ENCODE measurements at places on chromosomes 3 and 15.
A peak's percentile ranks its signal among the peaks of the same experiment; 100 is the strongest.

DNA sequence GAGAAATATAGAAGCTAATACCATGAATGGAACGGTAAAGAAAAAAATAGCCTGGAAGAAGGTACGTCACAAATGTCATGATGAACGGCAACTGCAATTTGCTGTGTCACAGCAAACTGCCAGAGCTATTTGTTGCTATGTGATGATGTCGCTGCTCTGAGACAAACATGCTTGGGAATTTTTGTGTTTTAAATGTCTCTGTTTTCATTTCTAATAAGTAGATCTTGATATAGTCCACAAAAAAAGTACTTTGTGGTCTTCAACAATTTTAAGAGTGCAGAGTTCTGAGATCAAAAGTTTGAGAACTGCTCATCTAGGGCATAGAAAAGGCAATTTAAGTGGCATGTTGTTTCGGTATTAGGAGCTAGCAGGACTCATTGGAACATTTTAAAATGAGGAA, 4.3 kb upstream of the NR1D2 start:
- no peak for DNase-seq

- DNase-seq: no peak
Measured at GRCh38 chr3:172647823-172648222, 63.0 kb downstream of the NCEH1 start.

- DNase-seq: no peak
Measured at GRCh38 chr3:190305406-190305805, 16.8 kb downstream of the CLDN1 start.

DNA sequence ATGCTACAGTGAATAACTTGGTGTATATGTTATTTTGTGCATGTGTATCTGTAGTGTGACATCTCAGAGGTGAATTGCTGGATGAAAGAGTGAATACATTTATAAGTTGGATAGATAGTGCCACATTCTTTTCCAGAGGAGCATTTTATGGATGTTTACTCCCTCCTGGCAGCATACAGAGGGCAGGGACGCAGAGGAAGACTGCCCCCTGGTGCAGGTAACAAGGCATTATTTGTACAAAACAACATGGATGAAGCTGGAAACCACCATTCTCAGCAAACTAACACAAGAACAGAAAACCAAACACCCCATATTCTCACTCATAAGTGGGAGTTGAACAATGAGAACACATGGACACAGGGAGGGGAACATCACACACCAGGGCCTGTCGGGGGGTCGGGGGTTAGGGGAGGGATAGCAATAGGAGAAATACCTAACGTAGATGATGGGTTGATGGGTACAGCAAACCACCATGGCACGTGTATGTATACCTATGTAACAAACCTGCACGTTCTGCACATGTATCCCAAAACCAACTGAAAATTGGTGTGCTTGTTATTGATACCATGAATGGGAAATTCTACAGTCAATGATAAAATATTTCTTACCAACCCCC, 57.9 kb upstream of the CTXND1 start:
- peak; percentile 31 for DNase-seq

DNA sequence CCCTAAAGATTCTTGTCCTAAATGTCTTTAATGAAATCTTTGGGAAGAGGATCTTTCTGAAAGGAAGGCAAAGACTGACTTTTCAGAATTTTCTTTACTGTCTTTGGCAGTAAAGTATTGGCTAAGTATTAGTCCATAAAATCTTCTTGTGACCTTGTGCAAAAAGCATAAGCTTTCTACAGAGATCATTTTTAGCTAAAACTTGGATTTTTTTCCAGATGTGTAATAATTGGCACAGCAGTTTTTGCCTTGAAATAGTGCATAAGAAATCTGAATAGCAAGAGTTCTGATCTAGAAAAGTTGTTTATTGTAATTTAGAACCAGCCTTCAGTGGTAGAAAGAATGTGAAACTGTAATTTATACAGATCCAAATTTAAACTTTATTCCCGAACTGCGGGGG, 122.8 kb upstream of the CGNL1 start:
- no peak for DNase-seq

DNA sequence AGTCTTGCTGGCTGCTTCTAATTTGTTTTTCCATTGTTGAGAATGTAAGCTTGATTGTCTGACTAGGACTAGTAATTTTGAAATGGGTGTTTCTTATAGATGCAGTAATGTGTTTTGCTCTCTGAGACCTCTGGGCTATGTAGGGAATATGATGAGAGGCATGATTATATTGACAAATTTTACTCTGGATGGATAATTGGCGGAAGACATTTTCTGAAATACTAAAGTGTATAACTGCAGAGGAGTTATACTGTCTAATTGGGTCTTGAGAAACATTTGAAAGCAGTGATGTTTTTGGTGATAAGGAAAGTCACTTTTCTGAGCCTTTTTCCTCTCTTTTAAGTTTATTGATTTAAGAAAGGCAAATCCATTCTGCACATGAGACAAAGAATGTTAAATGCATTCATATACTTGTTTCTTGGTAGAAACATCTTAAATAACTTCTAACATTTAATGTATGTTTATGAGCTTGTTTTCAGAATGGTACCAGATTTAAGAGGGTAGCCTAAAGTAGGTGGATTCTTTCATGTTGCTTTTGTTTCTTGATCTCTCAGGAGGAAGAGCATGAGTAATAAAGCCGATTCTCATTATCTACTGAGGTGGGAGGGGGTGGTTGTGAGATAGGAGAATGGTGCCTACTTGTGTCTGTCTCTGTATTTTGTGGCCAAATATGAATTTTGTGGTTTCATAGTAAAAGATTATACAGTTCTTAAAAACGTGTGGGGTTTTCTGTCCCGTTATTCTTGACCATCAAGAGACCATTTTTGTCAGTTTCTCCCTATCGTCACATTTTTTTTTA, 2.0 kb downstream of the ATP2C1 start:
- peak; percentile 34 for DNase-seq

- no peak for DNase-seq
Measured at GRCh38 chr15:98744506-98744905, 96.2 kb downstream of the IGF1R start.

DNA sequence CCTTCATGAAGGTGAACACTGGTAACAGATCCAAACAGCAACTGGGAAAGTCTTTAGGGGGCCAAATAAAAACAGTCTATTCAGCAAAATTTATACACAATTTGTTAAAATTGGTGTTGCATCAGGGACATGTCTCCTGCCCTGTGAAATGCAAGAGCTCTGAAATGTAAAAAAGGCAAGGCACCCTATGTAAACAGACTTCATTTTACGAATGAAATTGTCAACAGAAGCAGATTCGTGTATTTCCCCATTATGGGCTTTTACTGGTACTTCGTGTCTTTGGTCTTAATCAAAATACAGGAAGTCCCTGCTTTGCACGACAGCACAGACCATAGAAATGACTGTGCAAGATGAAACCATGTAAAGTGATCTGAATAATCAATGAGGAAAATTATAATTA, 127.3 kb upstream of the THBS1 start:
- DNase-seq: peak; percentile 83

DNA sequence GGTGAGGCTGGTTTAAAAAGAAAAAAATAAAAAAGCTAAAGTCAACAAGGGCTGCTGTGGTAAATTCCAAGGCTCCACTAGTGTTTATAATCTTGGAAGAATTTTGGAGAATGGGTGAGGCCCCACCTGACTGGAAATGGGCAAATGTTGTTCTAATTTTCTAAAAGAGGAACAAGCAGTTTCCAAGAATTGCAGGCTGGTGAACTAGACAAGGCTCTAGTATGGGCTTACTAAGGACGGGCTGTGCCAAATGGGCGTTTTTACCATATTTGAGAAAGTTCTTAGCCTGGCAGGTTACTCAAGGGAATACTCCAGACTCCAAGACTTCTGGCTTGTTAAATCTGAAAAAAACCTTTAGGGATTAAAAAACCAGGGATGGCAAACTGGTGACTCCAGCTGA, 67.0 kb upstream of the ABHD2 start:
- no peak for DNase-seq

DNA sequence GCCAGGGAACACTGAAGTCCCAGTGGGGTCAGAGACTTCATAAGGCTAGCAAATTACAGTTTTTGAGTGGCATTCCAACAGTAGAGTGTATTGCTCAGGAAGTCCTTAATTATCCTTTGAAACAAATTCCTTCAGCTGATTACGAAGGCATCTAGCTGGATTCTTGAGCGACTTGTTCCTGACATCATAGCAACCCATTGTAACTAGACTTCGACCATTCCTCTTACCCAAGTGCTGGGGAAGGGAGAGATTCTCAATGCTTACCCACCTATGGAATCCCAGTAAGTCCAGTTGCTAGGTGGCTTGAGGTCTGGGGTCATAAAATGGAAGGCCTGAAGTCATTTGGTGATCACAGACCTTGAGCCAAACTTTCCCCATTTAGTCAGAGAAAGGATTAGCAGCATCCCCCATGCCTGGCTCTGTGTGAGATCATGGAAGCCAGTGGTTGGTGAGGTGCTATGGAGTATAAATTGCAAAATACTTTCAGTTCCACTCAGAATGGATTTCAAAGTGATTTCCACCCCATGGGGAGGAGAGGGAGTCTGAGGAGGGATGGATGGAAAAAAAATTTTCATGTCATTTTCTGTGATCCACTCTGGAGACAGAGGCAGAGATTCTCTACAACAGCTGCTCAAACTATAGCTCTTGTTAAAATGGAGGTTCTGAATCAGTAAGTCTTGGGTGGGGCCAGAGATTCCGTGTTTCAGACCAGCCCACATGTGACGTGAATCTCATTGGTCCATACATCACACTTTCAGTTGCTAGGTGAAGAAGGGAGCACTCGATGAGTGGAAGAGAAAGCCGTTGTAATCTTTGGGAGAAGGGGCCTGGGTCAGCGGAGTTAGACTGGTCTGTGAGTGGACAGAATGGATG, 45.7 kb downstream of the CD86 start:
- no peak for DNase-seq

- peak; percentile 73 for DNase-seq
Measured at GRCh38 chr3:105970283-105970682, 101.5 kb upstream of the CBLB start.

DNA sequence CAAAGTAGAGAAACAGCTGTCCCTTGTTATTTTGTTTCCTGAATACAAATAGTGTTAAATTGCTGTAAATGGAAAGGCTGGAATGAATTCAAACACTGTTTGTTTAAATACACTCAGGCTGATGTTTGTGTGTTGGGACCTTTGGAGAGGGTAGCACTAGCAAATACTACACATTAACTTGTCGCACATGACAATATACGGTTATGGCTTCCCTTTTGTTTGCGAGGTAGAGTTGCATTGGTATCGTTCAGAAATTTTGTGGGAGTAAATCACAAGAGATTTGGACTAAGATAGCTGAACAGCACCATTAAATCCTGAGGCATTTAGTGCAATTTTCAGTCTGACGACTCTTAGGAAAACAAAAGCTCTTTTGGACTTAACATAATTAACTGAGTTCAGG, 213.0 kb upstream of the ROBO2 start:
- DNase-seq: no peak

DNA sequence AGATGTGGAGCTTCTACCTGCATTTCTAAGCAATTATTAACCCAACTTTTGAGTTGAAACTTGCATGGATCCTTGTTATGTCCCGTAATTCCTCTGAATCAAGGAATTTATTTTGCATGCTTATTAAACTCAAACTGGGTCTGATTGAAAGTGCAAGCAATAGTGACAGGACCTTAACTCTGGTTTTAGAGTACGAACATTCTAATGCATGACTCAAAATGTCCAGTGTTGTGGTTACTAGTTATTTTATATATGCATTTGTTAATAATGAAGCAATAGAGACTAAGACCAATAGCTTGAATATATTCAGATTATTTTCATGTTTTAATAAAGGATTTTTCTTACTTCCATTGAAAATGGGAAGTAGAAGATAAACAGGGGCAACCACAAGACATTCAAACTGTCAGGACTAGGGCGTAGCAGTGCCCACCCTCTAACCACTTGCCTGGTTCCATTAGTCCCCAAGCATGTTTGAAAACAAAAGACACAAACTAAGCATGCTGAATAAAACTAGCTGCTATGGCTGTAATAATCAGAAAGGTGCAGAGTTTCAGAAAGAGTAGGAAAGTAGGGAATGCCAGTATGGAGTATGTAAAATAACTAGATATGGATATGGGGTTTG, 28.1 kb downstream of the OIP5 start:
- peak; percentile 66 for DNase-seq

- no peak for DNase-seq
Measured at GRCh38 chr3:13401149-13401548, 19.0 kb downstream of the NUP210 start.

DNA sequence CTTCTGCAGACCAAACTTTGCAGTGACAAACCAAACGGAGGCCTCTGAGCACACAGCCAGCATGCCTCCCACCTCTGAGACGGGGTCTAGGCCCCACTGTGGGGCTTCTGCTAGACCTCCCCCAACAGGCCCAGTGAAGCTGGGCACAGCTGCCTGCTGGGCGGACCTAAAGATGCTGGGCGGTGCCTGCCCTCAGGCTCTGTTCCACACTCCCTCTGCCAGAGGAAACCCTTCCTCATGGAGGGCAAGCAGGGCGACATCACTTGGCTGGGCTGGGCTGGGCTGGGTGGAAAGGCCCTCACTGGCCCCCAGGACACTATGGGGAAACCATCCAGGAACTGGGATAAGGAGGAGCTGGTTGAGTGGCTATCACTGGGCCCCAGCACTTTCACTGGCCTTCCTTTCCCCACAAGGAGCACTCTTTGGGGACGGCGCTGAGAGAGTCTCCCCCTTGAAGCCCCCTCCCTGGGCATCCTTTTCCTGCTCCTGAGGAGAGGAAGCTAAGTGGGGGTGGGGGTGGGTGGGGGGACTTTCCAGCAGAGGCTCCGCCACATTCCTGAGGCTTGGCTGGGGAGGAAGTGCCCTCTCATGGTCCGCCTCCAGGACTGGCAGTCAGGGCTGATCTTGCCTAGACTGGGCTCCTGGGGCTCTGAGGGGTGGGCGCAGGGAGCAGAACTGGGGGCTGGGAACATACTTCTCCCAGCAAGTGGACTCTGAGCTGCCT, 98.1 kb upstream of the HACD2 start:
- DNase-seq: no peak

GRCh38 chr3:195697582-195698324, 23.0 kb upstream of the MUC20 start:
- DNase-seq: peak; percentile 30

GRCh38 chr15:32990071-32990470, 204.4 kb downstream of the FMN1 start:
- no peak for DNase-seq

DNA sequence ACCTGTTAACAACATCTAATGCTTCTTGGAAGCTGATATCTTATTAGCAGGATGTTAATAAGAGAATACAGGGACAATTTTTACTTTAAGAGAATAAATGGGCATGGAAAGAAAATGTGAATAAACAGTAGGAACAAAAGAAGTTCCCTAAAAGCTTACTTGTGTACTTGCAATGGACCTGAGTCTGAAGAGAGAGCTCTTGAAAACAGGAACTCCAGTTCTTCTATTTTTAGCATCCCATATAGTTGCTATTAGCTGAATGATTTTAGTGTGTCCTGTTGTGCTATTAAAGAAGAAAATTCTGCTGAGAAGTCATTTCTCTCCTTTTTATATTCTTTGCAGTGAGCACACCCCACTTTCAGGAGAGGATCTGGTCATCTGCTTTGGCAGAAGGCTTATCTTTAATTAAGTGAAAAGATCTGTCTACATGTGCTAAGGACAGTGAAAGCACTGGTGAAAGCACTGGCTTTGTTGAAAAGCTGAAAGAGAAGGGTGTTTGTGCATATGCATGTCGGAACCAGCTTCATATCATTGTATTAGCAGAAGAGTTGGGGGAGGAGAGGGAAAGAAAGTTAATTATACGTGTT, 1.4 kb upstream of the ST3GAL6 start:
- peak; percentile 71 for DNase-seq
